ENCODE measurements at places on chromosomes 16 and 17.

GRCh38 chr17:40590742-40591141 is 25.5 kb upstream of the CCR7 start:
- DNase-seq, result no peak

DNA sequence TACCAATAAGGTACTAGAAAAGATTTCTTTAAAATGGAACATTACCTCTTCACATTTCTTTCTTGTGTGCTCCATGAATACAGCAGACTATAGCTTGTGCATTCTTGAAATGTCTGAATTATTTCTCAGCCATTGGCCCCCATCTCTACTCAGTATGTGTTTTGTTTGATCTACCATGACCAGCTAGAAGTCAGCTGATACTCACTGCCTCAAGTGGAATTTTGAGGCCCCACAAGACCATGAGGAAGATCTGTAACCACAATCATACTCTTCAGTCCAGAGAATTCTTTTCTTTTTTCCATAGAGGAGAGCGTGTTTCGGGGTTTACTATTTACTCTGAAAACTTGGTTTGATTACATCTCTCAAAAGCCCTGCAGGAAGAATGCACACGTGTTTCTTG is 319.1 kb downstream of the TOX3 start:
- DNase-seq, result no peak

- DNase-seq, result no peak
Observed at GRCh38 chr17:59810894-59811153, 81.9 kb downstream of the TUBD1 start.

- no peak for DNase-seq
Observed at GRCh38 chr16:4263504-4264436, 9.1 kb downstream of the TFAP4 start.

GRCh38 chr16:78916928-78917545 is 683.5 kb downstream of the MAF start:
- DNase-seq, result no peak

DNA sequence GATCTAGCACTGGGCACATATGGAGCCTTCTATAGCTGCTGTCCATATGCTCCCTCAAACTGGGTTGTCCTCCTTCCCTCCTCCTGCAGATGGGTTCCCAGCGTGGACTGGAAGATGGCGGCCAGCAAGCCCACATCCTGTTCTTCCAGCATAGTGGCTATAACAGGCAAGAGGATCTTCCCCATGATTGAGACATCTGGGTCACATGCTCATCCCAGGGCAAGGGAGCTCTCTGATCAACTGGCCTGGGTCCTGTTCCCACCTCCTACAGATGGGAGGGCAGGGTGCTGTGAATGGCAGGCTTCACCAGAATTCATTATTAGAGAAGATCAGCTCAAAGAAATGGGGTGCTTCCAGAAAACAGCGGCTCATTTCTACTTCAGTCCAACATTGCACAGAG is 210.2 kb downstream of the PARN start:
- DNase-seq, result no peak

GRCh38 chr16:49739381-49739780 is 116.5 kb downstream of the ZNF423 start:
- no peak for DNase-seq

- no peak for DNase-seq
Observed at GRCh38 chr16:31357324-31358109, 2.5 kb downstream of the ITGAX start.

GRCh38 chr17:48529683-48530009 is 1.2 kb downstream of the HOXB1 start:
- no peak for DNase-seq

Measured in GF-D8 (cell line).